ENCODE measurements at places on chromosomes 3 and 15. TPM values are rescaled to one million over a fixed set of nuclear protein-coding genes. Genes with fewer than 3 reads are reported as not detected.

DNA sequence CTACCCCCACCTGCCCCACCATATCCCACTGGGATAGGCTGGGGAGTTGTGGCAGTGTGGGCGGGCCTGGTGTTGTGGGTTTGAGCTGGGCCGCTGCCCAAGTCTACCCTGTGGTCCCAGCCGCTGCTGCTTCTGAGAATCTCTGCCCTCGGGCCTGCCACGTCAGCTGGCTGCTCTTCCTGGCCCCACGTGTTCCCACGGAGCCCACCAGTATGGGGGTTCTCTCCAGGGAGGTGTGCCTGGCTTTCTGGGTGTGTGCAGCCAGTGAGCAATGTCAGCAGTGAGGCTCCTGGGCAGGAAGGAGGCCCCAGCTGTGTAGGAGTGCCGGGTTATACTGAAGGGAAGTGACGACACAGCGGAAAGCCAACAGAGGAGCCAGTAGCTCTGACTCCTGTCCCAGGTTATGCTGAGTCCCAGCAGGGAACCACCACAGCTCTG, 10.5 kb downstream of the GNAI2 start:
- peak; percentile 63 for DNase-seq

DNA sequence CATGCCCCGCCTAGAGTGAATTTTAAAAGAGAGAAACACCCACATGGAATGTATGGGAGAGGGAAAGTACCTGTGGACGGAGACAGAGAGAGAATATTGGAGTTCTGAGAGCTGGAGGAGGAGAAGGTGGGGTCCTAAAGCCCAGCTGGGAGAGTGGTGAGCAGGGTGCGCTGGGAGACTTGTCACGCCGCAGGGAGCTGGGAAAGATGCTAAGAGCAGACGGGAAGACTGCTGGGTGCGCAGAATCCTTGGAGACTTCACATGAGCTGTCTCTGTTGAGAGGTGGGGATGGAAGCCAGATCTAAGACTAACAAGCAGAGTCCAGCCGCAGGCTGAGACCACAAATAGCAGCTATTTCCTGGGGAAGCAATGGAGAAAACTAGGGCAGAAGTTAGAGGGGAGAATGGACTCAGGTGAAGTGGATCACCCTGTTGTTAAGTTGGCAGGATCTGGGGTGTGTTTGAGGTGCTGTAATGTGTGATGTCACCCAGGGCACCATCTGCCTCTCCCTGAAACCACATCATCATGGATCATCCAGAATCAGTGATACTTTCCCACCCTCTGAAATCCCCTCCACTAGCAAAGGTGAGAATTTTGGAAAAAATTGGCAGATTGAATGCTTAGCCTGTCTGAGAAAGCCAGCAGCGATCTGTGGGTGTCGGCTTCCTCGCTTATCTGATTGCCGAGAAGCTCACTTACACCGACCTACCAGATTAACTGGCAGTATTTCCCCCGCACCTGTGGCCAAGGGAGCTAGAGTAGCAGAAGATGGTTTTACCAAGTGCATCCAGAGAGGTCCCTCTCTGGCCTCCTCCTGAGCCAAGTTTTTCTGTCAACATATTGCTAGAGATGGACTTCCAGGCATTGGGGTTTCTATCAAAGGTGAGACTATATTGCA, 174.8 kb upstream of the BHLHE40 start:
- no peak for DNase-seq

GRCh38 chr3:195535293-195535692, 7.8 kb downstream of the PPP1R2 start:
- DNase-seq, result no peak

GRCh38 chr3:58161435-58162398, 49.1 kb downstream of the DNASE1L3 start:
- peak; percentile 60 for DNase-seq

DNA sequence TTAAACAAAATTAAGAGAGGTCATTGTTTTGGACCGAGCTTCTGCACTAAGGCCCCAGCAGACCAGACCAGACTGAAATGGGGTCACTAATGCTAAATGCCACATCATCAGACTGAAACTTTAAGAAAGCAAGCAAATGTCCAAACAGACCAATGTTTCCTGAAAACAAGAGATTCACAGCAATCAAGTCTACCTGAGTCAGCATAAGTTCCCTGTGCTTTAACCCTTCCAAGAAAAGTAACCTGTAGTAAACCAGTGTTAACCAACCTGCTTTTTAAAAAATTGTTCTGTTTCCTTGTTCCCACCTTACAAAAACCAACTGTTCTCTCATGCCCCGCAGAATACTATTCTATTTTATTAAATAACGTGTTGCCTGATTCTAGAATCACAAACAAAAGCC, 241.1 kb upstream of the GADL1 start:
- no peak for DNase-seq

DNA sequence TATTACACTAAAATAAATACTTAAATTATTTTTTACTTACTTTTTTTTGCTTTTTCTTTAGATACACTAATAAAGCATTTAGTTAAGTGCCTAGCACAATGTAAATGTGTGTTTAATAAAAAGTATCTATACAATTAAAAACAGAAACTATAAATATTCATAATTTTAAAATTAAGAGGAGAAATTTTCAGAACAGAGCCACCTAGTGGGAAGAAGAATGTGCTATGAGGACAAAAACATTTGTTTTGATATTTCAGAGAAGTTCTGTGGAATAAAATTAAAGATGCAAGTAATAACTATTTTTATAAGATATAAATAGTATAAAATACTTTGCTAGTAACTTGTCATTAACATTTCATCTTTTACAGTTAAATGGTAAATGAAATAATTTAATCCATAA, 33.6 kb upstream of the PLSCR5 start:
- DNase-seq, result no peak

DNA sequence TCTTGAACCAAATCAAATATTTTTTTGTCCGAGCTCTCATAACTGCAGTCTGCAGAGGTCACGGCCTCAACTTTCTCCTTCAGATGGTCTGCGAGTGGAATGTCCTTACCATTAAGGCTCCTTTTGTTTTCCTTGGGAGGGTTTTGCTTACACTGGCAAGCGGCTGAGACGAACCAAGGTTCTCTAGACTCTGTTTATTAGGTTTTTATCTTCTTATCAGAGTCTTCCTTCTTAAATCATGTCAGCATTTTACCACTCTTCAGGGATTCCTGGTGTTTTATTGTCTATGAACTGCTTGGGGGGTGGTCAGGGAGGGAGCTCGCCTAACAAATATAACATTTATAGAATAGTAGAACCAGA, 773.7 kb upstream of the NR2F2 start:
- no peak for DNase-seq

DNA sequence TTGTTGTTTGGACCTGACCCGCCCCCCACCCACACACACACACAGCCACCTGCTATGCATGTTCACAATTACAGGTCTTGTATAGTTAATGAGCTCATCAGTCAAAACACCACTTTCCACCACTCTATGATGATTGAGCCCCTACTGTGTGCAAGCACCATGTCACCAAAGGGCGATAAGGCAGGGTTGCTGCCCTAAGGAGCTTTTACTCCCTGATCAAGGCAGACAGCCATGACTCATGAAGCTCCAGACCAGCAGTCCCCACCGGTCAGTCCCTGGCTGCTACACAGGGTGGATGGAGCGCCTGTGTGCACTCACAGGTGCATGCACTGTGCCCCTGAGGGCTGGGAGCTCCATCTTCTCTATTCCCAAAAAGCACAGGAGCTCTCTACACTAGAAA, 270.6 kb downstream of the CLSTN2 start:
- DNase-seq, result no peak

- no peak for DNase-seq
These were observed 10.3 kb downstream of the GPR87 start for GRCh38 chr3:151306168-151306810.

GRCh38 chr3:45507820-45508317, 86.7 kb upstream of the LIMD1 start:
- DNase-seq, result peak; percentile 79

DNA sequence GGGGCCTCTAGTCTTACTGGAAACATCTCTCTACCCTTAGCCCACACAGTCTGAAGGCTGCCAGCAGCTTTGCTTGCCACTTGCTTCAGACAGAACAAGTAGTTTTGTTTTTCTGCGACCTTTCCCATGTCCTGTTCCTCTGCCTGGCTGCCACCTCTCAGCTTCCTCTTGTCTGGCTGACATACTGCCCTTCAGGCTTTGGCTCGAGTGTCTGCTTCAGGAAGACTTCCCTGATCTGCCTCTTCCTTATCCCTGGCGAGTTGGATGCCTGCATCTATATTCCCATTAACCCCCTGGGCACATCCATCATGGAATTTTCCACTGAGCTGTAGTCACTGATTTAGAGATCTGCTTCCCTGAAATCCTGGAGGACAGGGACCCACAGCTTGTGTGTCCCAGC, 25.1 kb upstream of the CPNE9 start:
- DNase-seq, result no peak

GRCh38 chr15:93239993-93240392, 151.0 kb upstream of the RGMA start:
- DNase-seq, result no peak

DNA sequence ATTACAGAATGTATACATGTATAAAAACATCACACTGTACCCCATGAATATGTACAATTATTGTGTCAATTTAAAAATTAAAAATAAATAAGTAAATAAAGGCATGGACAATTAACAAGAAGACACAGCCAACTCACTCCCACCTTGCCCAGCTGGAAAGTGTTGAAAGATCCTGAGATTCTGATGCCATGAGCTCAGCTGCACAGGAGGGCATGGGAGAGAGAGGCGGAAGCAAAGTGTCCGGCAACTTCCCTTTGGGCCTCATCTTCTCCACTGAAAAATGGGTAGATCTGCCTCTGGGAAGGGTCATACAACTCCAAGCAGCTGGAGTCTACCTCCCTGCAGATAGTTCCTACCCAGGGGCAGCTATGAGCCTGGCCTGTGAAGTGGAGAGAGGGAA, 277.3 kb downstream of the UACA start:
- DNase-seq, result no peak

DNA sequence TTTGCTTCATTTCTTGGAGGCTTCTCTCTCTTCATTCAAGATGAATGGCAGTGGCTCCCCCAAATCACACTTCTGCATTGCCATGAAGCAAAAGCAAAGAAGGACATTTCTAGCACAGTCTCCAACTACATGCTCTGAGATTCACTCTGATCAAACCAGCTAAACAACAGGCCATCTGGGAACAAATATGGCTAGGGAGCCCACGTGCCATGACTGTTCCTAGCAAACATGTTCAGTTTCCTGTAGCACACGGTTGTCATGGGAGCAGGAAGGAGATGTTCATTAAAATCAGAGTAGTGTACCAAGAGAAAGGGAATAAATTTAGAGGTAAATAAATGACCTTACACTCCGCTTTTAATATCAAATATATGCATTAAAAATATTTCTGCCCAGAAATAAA, 327.3 kb downstream of the GBE1 start:
- DNase-seq, result no peak

SETD2 gene
- polyA plus RNA-seq, result 29.5 TPM

EPHA3 gene
- 24.0 TPM for polyA plus RNA-seq

EOMES gene
- polyA plus RNA-seq, result 0.34 TPM

NR1D2 gene
- 25.0 TPM for polyA plus RNA-seq

ACP3 gene
- 0.45 TPM for polyA plus RNA-seq

FOXL2 gene
- polyA plus RNA-seq, result 0.04 TPM

Measured in muscle of back (tissue), 13 donors.